Posterior vena cava (tissue), 2 donors: ENCODE measurements at places on chromosomes 7 and 10. TPM values are rescaled to one million over a fixed set of nuclear protein-coding genes. Genes with fewer than 3 reads are reported as not detected.
A peak's percentile ranks its signal among the peaks of the same experiment; 100 is the strongest.

DNA sequence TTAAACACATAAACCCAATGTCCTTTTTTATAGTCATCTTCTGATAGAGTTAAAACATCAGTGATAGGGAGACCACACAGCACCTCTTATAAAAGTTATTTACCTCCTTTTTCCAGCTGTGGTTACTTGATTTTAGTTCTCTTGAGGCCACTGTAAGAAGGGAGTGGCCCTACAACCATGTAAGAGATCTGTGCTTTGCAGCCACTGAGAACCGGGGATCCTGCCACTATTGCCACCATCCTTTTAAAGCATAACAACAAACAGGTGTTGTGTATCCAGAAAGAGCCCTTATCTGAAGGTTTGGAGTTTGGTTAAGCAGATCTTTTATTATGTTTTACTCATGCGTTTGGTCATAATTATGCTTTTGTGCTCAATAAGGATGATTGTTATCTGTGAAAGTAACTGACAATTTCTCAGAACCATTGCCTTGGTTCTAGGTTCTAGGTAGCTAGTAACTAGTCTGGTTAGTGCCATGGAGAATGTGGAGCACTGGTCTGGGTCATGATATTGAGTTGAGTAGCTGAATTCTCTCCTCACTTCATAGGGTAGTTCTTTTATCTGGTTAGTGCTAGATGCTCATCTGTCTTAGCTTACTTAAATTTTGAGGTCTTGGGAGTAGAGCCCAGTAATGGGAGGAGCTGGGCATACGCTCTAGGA is 56.5 kb downstream of the ST7 start:
- no peak for DNase-seq

GRCh38 chr7:34835901-34836600 is 178.0 kb downstream of the NPSR1 start:
- no peak for DNase-seq

DNA sequence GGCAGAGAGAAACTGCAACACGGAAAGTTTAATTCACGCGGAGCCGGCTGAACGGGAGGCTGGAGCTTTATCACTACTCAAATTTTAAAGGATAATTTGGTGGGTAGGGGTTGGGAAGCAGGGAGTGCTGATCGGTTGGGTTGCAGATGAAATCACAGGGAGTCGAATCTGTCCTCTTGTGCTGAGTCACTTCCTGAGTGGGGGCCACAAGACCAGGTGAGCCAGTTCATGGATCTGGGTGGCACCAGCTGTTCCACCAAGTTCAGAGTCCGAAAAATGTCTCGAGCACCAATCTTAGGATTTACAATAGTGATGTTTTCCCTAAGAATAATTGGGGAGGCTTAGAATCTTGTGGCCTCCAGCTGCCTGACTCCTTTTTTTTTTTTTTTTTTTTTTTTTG is 3.6 kb upstream of the PRAP1 start:
- DNase-seq = no peak

- DNase-seq = peak; percentile 90
Observed at GRCh38 chr7:80134536-80135308, at the start of gene GNAI1. GNAI1 (plus strand) TSS chr7:80134831; CDS start chr7:80135161, 330 bp downstream.

CDHR1 gene
- total RNA-seq = 0.14 TPM

- no peak for DNase-seq
Observed at GRCh38 chr10:58951746-58952145, 224.7 kb upstream of the PHYHIPL start.

CISD1 gene
- 38.4 TPM for total RNA-seq

EN2 gene
- total RNA-seq = 0.14 TPM

ATP6V0A4 gene
- total RNA-seq = not detected

GRCh38 chr10:75977139-75977538 is 545.7 kb downstream of the LRMDA start:
- no peak for DNase-seq

DNA sequence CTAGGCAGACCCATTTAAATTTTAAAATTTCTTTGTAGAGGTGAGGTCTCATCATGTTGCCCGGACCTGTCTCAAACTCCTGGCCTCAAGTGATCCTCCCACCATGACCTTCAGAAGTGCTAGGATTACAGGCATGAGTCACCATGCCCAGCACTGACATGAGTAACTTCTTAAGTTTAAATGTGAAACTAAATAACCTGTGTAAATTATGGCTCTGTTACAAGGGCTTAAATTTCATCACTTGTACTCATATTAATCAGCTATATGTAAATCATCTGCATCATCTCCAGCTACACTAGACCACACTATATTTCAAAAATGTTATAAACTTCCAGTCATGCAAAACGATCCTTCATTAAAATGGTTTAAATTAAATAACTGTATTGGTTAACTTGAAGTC is 56.1 kb downstream of the ATAD1 start:
- no peak for DNase-seq

CNNM1 gene
- total RNA-seq = 0.19 TPM

- no peak for DNase-seq
Observed at GRCh38 chr10:132962623-132963429, 20.5 kb upstream of the CFAP46 start.

GRCh38 chr7:23371654-23372053 is 72.5 kb downstream of the MALSU1 start:
- DNase-seq = no peak

DNA sequence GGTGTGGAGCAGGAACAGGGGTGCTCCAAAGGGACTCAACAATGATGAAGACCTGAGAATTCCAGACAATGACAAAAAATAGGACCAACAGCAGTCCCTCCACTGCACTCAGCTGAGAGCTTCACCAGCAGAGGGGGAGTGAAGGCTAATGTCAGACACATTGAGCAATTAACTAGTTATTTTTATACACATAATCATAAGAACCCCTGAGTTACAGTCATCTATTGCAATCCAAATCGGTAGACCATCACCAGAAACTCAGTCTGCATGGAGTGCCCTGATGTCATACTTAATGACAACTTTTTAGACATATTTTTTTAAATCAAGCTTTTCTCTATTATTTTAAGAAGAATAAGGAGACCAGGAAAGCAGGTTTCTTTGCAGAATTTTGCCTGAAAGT is 30.6 kb upstream of the IKZF1 start:
- no peak for DNase-seq

TRIM74 gene
- not detected for total RNA-seq

RGS10 gene
- 21.0 TPM for total RNA-seq

DNA sequence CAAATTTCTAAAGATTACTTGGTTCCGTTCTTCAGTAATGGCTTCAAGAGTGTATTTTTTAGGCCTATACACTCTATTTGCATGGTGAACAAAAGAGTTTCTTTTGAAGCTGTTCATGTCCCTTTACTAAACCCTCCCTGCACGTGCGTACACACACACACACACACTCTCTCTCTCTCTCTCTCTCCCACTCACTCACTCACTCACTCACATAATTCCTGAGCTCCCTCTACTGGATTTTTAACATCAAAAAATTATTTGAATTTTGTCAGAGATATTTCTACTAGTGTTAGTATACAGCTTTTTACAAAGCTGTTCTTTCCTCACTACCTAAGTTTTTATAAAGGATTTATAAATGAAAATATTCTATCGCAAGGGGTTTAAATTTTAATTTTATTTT is 85.9 kb downstream of the UBE3C start:
- DNase-seq = no peak

- DNase-seq = no peak
Observed at GRCh38 chr10:43091846-43092245, 15.0 kb downstream of the RET start.

DNA sequence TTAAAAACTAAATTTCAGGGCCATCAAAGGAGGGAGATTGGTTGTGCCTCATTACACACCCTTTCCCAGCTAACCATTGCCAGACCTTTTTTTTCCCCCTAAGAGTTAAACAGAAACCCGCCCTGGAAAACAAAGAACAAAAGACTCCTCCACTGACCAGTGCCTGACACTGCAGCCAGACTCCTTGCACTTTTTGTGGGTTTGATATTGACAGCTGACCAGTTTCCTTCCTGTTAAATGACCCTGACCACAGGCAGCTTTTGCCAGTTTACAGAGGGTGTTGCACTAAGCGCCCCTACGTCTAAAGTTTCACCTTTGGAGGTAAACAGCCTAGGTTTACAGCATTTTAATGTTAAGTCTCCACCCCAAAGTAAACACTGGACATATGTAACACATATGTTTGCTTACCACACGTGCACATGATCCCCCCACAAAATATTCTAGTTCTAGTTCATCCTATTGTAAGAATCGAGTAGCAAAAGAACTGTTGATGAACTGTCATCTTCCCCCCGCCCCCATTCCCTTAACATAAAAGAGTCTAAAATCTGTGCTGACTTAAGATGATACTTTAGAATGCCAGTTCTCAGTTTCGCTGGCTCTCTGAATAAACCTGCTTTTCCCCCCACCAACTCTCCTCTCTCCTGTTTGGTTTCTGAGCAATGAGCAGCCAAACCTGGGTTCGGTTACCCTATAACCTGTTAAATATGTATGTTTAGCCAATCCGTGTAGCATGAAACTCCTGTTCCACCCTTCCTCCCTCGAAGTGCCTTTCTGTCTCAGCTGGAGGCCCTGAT is 38.0 kb downstream of the FOXI2 start:
- DNase-seq = no peak

OR2A5 gene
- not detected for total RNA-seq

- no peak for DNase-seq
Observed at GRCh38 chr10:48506147-48506917, 98.5 kb downstream of the ARHGAP22 start.

NACAD gene
- total RNA-seq = 8.5 TPM

DNA sequence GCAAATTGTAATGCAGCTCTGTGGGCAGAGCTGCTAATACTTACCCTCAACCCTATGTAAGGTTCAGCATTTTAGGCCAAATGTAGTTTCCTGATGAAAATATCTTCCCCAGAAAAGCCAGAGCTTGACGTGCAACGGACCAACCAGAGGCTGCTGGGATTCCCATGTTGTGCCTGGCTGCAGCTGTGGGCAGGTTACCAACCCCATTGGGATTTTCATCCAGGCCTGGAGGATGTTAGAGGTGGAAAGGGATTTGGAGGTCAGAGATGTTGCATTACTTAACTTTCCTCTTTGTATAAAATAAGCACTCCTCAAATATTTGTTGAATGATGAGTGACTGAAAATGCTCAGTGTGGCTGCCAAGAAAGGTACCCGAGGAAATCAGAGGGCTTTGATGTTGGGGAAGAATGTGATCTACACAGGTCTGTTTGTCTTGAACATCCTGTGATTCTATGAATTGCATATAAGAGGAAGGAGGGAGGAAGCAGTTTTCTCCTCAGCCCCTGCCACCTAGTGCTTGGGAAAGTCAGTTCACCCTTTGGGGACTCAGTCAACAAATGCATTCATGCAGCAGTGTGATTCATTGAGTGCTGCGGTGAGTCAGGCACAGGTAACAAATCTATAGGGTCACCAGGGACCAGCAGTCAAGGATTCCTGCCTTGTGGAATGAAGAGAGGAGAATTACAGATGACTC is 487.2 kb downstream of the RPS24 start:
- DNase-seq = no peak

DNA sequence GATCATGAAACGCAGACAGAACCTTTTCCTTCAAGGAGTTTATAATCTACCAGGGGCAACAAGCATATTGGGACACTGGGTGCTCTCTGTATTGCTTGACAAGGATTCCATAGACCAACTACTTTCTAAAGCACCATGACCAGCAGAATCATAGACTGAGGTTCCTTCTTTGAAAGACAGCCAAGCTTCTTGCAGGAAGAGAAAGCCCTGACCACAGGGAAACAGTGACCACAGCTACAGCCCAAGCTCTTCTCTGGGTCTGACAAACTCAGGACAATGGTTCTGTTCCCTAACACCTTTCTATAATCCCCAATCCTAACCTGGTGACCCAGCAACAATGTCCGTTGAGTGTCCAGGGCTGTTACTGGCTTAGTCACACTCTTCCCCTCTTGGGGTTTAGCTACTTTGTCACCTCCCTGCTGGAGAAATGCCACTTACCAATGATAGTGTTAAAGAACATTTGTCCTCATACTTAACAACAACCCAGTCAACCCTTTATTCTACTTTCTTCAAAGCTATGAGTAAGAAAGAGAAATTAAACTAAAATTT is 155.7 kb downstream of the JAZF1 start:
- no peak for DNase-seq

DNA sequence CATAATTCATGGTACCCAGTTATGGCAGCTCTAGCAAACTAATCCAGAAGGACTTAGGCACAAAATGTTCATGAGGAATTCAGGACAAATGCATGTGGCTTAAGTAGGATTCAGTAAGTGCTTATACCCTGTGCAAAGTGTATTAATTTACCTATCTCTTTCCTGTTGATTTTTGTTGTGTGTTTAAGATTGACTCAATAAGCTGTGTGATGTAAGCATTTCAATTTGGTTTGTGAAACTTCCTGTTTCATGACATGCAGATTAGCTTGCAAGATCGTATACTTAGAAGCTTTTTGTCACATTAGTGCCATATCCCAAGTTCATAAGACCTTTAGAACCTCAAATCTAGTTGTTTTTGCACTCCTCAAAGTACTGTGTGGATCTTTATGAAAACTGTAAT is 416.7 kb downstream of the ARL4A start:
- no peak for DNase-seq
